ENCODE measurements at places on chromosomes 11 and 22. TPM values are rescaled to one million over a fixed set of nuclear protein-coding genes. Genes with fewer than 3 reads are reported as not detected.
A peak's percentile ranks its signal among the peaks of the same experiment; 100 is the strongest.

DNA sequence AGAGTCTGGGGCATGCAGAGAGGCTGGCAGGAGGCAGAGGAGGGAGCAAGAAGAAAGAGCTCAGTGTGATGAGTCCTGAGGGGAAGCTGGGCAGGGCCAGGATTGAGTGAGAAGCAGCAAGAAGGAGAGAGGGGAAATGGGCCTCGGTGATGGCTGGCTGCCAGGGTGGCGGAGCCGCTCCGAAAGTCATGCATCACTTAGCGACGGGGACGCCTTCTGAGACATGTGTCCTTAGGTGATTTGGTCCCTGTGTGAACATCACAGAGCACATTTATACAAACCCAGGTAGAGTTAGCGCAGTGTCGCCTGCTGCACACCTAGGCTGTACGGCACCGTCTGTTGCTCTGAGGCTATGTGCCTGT lies 15.1 kb downstream of the TBC1D22A start:
- DNase-seq = peak; percentile 85

DNA sequence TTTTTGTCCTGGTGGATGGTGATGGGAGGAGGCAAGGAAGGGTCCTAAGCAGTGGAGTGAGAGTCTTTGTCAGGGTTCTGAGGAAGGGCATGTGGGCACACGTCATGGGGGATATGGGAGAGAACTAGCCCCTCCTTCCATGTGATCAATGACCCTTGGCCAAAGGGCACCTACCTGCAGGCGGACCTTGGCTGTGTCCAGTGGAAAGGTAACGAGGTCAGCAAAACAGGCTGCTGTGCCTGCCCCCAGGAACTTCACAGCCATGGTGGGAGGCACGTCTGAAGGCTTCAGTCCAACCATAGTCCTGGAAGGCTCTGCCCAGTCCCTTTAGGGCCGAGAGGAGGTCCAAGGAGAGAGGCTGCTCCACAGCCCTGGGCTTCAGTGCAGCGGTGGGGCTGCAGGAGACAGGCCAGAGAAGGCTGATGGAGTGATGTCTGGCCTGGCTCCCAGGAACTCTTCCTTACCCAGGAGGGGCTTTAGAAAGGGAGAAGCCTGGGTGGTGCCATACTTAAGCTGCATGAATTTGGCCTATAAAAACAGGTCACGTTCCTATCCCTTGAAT lies 2.1 kb downstream of the UCP3 start:
- DNase-seq = peak; percentile 29

ANO9 gene
- total RNA-seq = 0.57 TPM

BDNF gene
- 35.7 TPM for total RNA-seq

NRXN2 gene
- 7.9 TPM for total RNA-seq

All from posterior vena cava (tissue), 2 donors.